CD4-positive, alpha-beta memory T cell (primary cell): ENCODE measurements at places on chromosomes 2 and 18. TPM values are rescaled to one million over a fixed set of nuclear protein-coding genes. Genes with fewer than 3 reads are reported as not detected.

VSNL1 gene
- not detected for polyA plus RNA-seq

LRRTM1 gene
- polyA plus RNA-seq: not detected

TRIM43 gene
- not detected for polyA plus RNA-seq

PLB1 gene
- 0.91 TPM for polyA plus RNA-seq

SOCS6 gene
- 1.9 TPM for polyA plus RNA-seq

SERPINB10 gene
- not detected for polyA plus RNA-seq

CD302 gene
- polyA plus RNA-seq: 0.33 TPM

ZAP70 gene
- 149 TPM for polyA plus RNA-seq

RAPH1 gene
- 1.0 TPM for polyA plus RNA-seq

UBE2F gene
- polyA plus RNA-seq: 116 TPM

STPG4 gene
- not detected for polyA plus RNA-seq

OBSL1 gene
- polyA plus RNA-seq: not detected

SP140 gene
- polyA plus RNA-seq: 18.0 TPM

LRATD1 gene
- polyA plus RNA-seq: not detected

DQX1 gene
- not detected for polyA plus RNA-seq

SPEG gene
- polyA plus RNA-seq: 0.15 TPM

FBXO36 gene
- 0.56 TPM for polyA plus RNA-seq

FBXO41 gene
- polyA plus RNA-seq: not detected

SULT1C2 gene
- polyA plus RNA-seq: not detected

HOXD1 gene
- polyA plus RNA-seq: not detected

CRACDL gene
- polyA plus RNA-seq: 1.3 TPM

DSC2 gene
- polyA plus RNA-seq: not detected

CCBE1 gene
- not detected for polyA plus RNA-seq

NPAS2 gene
- polyA plus RNA-seq: not detected

ANKRD44 gene
- 51.5 TPM for polyA plus RNA-seq

IL1A gene
- polyA plus RNA-seq: not detected
